ENCODE measurements at places on chromosomes 5 and 9. TPM values are rescaled to one million over a fixed set of nuclear protein-coding genes. Genes with fewer than 3 reads are reported as not detected.

DNA sequence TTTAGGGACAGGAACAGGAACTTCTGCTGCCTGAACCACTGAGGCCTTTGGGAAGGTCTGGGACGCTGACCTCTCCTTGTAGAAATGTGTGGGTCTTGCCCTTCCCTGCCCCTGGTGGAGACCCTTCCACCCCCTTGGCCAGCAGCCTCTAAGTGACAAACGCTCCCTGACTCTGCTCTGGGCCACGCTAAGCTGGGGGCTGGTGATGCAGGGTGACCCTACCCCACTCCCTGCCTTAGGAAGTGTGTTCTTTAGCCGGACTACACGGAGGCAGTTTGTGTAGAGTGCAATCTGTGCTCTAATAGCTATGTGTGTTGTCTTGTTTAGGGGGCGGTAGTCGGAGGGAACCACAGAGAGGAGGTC, 123.0 kb downstream of the COL23A1 start:
- H3K4me3 ChIP-seq = no peak overlapping the region
- peak overlapping the region; percentile 68 for H3K27ac ChIP-seq
- no peaks in the 10 kb centered on the region for H3K36me3 ChIP-seq

CCL27 gene
- total RNA-seq = 0.70 TPM

GRCh38 chr9:23648651-23649050, 177.4 kb downstream of the ELAVL2 start:
- no peaks in the 10 kb centered on the region for H3K27me3 ChIP-seq
- DNase-seq = no peak
- no peak overlapping the region for H3K4me3 ChIP-seq
- H3K36me3 ChIP-seq = no peaks in the 10 kb centered on the region
- H3K27ac ChIP-seq = no peak overlapping the region

DNA sequence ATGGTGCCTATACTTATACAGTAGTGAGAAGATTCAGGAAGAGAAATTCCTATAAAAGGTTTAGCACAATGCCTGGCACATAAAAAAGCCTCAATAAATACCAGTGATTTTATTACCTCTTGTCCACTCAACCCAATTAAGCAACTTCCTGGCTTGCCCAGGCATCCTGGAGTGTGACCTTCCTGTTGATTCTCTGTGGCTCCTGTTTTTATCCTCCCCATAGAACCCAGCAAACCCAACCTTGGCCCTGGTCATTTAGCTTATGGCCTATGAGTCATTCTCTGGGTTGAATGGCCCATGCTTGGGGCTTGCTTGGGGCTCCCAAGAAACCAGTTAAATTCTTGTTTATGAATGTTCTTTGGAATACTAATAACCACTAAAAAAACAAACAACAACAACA, 21.4 kb upstream of the SPARC start:
- H3K4me3 ChIP-seq = no peak overlapping the region
- H3K27me3 ChIP-seq = no peaks in the 10 kb centered on the region
- peak overlapping the region; percentile 49 for H3K27ac ChIP-seq
- no peaks in the 10 kb centered on the region for H3K36me3 ChIP-seq

- H3K27me3 ChIP-seq = peaks cover 21% of the 10 kb centered on the region
- H3K4me1 ChIP-seq = no peaks in the 10 kb centered on the region
- H3K36me3 ChIP-seq = no peaks in the 10 kb centered on the region
- no peak overlapping the region for H3K27ac ChIP-seq
- H3K4me3 ChIP-seq = no peak overlapping the region
- DNase-seq = no peak
These were observed 108.8 kb upstream of the RAPGEF1 start for GRCh38 chr9:131848570-131849160.

- DNase-seq = no peak
- no peaks in the 10 kb centered on the region for H3K27me3 ChIP-seq
- no peaks in the 10 kb centered on the region for H3K4me1 ChIP-seq
- no peak overlapping the region for H3K4me3 ChIP-seq
These were observed 216.1 kb downstream of the ACTL7B start for GRCh38 chr9:108639696-108640095.

GRCh38 chr5:73564675-73565074, 764 bp downstream of the ANKRA2 start:
- no peak for DNase-seq
- peak overlapping the region; percentile 61 for H3K4me3 ChIP-seq
- peak overlapping the region; percentile 89 for H3K27ac ChIP-seq
- peaks cover 40% of the 10 kb centered on the region for H3K4me1 ChIP-seq
- H3K27me3 ChIP-seq = no peaks in the 10 kb centered on the region

- no peaks in the 10 kb centered on the region for H3K27me3 ChIP-seq
- no peak overlapping the region for H3K4me3 ChIP-seq
- H3K36me3 ChIP-seq = no peaks in the 10 kb centered on the region
- no peak overlapping the region for H3K27ac ChIP-seq
These were observed 47.1 kb upstream of the CHSY3 start for GRCh38 chr5:129857116-129857515.

GRCh38 chr5:65213921-65214525, 267.7 kb downstream of the ADAMTS6 start:
- DNase-seq = no peak
- no peaks in the 10 kb centered on the region for H3K27me3 ChIP-seq
- H3K4me3 ChIP-seq = no peak overlapping the region
- H3K4me1 ChIP-seq = no peaks in the 10 kb centered on the region
- no peaks in the 10 kb centered on the region for H3K36me3 ChIP-seq

DNA sequence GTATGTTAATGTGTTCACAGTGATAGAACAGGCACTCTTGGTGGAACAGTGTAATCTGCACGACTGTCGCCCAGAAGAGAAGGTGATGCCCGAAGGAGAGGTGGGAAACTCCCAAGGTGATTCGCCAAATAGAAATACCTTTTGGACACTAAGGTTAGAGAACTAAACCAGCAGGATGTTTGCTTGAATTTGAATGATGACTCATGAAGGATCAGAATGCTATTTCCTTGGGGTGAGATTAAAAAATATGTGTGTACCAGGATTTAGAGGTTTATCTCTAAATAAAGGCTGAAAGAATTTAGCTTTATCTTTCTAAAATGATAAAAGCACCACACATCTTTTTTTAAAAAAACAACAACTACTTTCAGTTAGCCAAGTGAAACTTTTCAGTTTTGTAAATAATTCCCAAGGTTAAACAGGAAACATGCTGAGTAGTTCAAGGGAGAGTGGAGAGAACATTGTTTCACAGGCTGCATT, 297.4 kb upstream of the TAS2R1 start:
- H3K36me3 ChIP-seq = no peaks in the 10 kb centered on the region
- no peak for DNase-seq
- no peak overlapping the region for H3K27ac ChIP-seq
- H3K4me1 ChIP-seq = no peaks in the 10 kb centered on the region
- H3K27me3 ChIP-seq = no peaks in the 10 kb centered on the region
- no peak overlapping the region for H3K4me3 ChIP-seq

GNA14 gene
- total RNA-seq = 6.1 TPM

DNA sequence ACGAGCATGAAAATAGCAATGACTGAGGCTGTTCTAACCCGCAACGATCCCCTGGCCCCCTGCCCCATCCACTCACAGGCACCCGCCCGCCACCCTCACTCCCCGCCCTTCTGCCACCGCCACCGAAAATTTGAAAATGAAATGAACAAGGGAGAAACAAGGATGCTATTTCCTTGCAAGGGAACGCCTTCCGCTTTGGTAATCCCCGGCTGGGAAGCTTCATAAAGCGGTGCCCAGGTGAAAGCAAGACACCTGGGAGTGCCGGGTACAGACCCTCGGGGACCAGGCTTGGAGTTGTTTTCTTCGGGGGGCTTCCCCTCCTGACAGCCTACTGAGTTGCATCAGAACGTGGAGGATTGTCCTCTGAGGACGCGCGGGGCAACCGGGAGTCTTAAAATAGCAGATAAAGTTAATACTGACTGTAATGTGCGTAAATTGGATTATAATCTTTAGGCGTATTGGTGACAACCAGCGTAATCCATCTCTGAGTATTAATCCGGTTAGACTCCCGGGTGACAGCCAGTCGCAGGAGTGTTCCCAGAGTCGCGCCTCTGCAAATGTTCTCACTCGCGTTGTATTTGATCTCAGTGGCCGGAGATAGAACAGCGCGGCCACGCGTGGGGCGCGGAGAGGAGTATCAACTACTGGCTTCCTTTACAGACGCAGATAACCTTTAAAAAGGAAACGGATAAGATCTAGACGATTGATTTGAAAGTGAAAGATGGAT, 885 bp upstream of the MLLT3 start:
- DNase-seq = peak; percentile 87
- peaks cover 11% of the 10 kb centered on the region for H3K4me1 ChIP-seq

PCDHB4 gene
- 2.5 TPM for total RNA-seq

GRCh38 chr5:149418910-149419531, 39.9 kb upstream of the IL17B start:
- no peak overlapping the region for H3K4me3 ChIP-seq
- peaks cover 88% of the 10 kb centered on the region for H3K4me1 ChIP-seq
- H3K27ac ChIP-seq = peak overlapping the region; percentile 79
- no peaks in the 10 kb centered on the region for H3K36me3 ChIP-seq

GRCh38 chr9:75053869-75054268, 25.8 kb upstream of the CARNMT1 start:
- no peaks in the 10 kb centered on the region for H3K27me3 ChIP-seq
- no peak for DNase-seq
- H3K27ac ChIP-seq = no peak overlapping the region
- H3K36me3 ChIP-seq = no peaks in the 10 kb centered on the region
- no peak overlapping the region for H3K4me3 ChIP-seq

GRCh38 chr5:158553195-158553961, 546.3 kb downstream of the EBF1 start:
- no peak for DNase-seq
- H3K27ac ChIP-seq = no peak overlapping the region
- H3K4me1 ChIP-seq = no peaks in the 10 kb centered on the region
- H3K4me3 ChIP-seq = no peak overlapping the region

- H3K27ac ChIP-seq = no peak overlapping the region
- no peak overlapping the region for H3K4me3 ChIP-seq
- no peaks in the 10 kb centered on the region for H3K27me3 ChIP-seq
These were observed 6.2 kb downstream of the GNPDA1 start for GRCh38 chr5:142006363-142007236.

GRCh38 chr9:99013550-99013949, 69.8 kb downstream of the COL15A1 start:
- H3K4me1 ChIP-seq = peaks cover 11% of the 10 kb centered on the region
- H3K36me3 ChIP-seq = no peaks in the 10 kb centered on the region
- no peak overlapping the region for H3K27ac ChIP-seq
- H3K4me3 ChIP-seq = no peak overlapping the region
- no peaks in the 10 kb centered on the region for H3K27me3 ChIP-seq

CCNG1 gene
- total RNA-seq = 101 TPM

- H3K4me1 ChIP-seq = no peaks in the 10 kb centered on the region
- H3K27ac ChIP-seq = no peak overlapping the region
- no peaks in the 10 kb centered on the region for H3K36me3 ChIP-seq
These were observed 85.5 kb upstream of the PITX1 start for GRCh38 chr5:135119481-135119880.

MYMK gene
- total RNA-seq = not detected

GRCh38 chr5:5156471-5157082, 16.4 kb downstream of the ADAMTS16 start:
- no peaks in the 10 kb centered on the region for H3K36me3 ChIP-seq
- no peaks in the 10 kb centered on the region for H3K4me1 ChIP-seq
- H3K27ac ChIP-seq = no peak overlapping the region
- no peaks in the 10 kb centered on the region for H3K27me3 ChIP-seq
- no peak for DNase-seq

DNA sequence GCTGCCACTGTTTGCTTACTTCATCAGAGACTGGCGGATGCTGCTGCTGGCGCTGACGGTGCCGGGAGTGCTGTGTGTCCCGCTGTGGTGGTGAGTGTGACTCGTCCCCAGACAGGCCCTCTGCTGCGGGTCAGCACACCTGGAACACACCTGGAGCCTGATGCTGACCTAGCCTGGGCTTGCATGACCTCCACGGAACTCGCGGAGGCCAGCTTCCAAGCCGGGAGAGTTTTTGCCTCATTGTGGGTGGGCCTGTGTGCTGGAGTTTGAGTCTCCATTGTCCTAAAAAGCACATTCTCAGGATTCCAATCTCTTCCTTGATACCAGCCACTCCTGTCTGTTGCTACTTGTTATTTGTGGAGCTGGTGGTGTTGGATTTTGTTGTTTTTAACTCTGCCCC, 28.1 kb downstream of the SLC22A4 start:
- H3K27me3 ChIP-seq = no peaks in the 10 kb centered on the region
- peaks cover 4% of the 10 kb centered on the region for H3K36me3 ChIP-seq
- H3K4me1 ChIP-seq = no peaks in the 10 kb centered on the region
- DNase-seq = no peak
- H3K4me3 ChIP-seq = no peak overlapping the region

GRCh38 chr5:73630765-73631164, 4.8 kb downstream of the ARHGEF28 start:
- H3K4me1 ChIP-seq = peaks cover 13% of the 10 kb centered on the region
- H3K4me3 ChIP-seq = no peak overlapping the region
- H3K36me3 ChIP-seq = no peaks in the 10 kb centered on the region

- no peak overlapping the region for H3K4me3 ChIP-seq
- H3K27ac ChIP-seq = no peak overlapping the region
- peaks cover 21% of the 10 kb centered on the region for H3K27me3 ChIP-seq
- H3K4me1 ChIP-seq = no peaks in the 10 kb centered on the region
These were observed 71.1 kb upstream of the FRRS1L start for GRCh38 chr9:109238125-109238524.

IFNB1 gene
- not detected for total RNA-seq

- H3K4me3 ChIP-seq = no peak overlapping the region
- DNase-seq = no peak
- H3K4me1 ChIP-seq = no peaks in the 10 kb centered on the region
- H3K27ac ChIP-seq = no peak overlapping the region
- no peaks in the 10 kb centered on the region for H3K36me3 ChIP-seq
These were observed 138.5 kb upstream of the TAF11L2 start for GRCh38 chr5:17359451-17360011.

GRCh38 chr5:53037141-53037859, 48.1 kb downstream of the ITGA2 start:
- no peaks in the 10 kb centered on the region for H3K27me3 ChIP-seq
- DNase-seq = no peak
- no peak overlapping the region for H3K4me3 ChIP-seq
- H3K27ac ChIP-seq = peak overlapping the region; percentile 8
- H3K4me1 ChIP-seq = peaks cover 17% of the 10 kb centered on the region

GRCh38 chr5:14247054-14247386, 103.9 kb downstream of the TRIO start:
- no peak overlapping the region for H3K4me3 ChIP-seq
- H3K4me1 ChIP-seq = peaks cover 63% of the 10 kb centered on the region
- H3K27me3 ChIP-seq = no peaks in the 10 kb centered on the region
- DNase-seq = no peak
- no peaks in the 10 kb centered on the region for H3K36me3 ChIP-seq

CCDC69 gene
- total RNA-seq = 99.4 TPM

- no peak overlapping the region for H3K27ac ChIP-seq
- no peaks in the 10 kb centered on the region for H3K36me3 ChIP-seq
- no peaks in the 10 kb centered on the region for H3K27me3 ChIP-seq
- DNase-seq = no peak
- peaks cover 2% of the 10 kb centered on the region for H3K4me1 ChIP-seq
- no peak overlapping the region for H3K4me3 ChIP-seq
These were observed 6.6 kb upstream of the COMMD10 start for GRCh38 chr5:116078199-116078598.

DNA sequence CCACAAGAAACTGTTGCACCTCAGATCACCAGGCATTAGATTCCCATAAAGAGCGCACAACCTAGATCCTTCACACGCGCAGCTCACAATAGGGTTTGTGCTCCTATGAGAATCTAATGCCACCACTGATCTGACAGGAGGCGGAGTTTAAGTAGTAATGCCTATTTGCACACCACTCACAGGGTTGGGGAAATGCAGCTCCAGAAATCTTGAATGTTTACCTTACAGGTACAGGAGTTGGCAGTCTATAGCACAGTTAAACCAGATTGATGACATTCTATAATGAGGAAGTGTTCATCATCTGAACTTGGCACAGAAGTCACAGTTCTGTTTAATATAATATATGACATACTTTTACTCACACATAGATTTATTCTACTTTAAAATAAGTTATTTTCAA, 732.2 kb upstream of the ZNF608 start:
- no peaks in the 10 kb centered on the region for H3K27me3 ChIP-seq
- H3K4me3 ChIP-seq = no peak overlapping the region
- H3K36me3 ChIP-seq = no peaks in the 10 kb centered on the region
- no peak for DNase-seq

Data from spleen (tissue), 13 donors.